CD4-positive, alpha-beta T cell (primary cell): ENCODE measurements at places on chromosomes 3 and 15. TPM values are rescaled to one million over a fixed set of nuclear protein-coding genes. Genes with fewer than 3 reads are reported as not detected.

DNA sequence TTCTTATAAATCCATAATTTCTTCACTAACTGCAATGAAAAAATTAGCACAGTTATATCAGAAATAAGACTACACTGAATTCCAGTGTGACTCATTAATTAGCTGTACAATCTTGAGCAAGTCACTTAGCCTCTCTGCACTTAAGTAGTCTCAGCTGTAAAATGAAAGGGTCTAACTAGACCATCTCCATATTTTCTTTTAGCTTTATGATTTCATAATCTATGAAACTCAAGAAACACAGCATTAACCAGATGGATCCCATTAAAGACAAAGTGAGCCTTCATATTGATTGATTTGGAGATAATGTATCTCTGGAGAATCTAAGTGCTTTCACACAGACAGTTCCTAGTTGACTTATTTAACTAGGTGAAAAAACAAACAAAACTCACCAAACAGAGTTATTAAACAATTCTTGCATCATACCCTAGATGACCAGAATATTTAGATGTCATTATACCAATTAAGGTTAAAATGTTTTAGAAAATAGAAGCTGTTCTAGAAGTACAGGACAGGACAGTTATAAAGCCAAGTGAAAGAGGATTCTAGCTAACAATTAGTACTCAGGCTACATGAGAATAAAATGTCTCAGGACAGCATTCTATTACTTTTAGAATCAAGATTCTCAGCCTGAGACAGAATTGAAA lies 11.2 kb downstream of the CSNK1G1 start:
- DNase-seq, result no peak
- no peaks in the 10 kb centered on the region for H3K4me1 ChIP-seq
- H3K36me3 ChIP-seq, result peaks cover 20% of the 10 kb centered on the region
- no peak overlapping the region for H3K27ac ChIP-seq
- H3K27me3 ChIP-seq, result no peaks in the 10 kb centered on the region
- no peak overlapping the region for H3K4me3 ChIP-seq

The SECISBP2L gene
- 56.0 TPM for total RNA-seq

DNA sequence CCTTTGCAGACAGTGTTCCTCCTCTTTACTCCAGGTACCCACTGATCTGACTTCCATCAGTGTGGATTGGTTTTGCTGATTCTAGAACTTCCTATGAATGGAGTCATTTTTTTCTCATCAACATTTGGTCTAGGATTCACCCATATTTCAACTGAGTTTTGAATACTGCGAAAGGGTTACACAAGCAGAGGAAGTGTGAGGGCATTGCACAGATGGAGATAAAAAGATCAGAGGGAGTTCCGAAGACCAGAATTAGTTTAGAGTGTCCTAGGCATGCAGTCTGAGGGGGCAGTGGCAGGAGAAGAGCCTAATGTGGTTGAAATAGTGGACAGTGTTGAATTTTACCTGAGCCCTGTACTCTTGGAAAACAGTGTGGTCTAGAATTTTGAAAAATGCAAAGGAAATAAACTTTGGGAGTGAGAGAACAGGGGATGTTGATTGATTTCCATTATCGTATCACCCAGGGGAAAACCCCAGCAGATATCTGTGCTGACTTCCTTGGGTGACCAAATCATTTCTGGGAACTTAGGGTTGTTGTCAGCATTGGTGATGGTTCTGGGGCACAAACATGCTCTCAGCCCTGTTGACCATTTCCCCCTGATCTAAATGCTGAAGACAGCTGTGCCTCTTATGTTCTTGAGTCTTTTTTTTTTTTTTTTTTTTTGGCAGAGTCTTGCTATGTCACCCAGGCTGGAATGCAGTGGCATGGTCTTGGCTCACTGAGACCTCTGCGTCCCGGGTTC lies 327.4 kb upstream of the LRRFIP2 start:
- no peaks in the 10 kb centered on the region for H3K4me1 ChIP-seq
- H3K36me3 ChIP-seq, result no peaks in the 10 kb centered on the region
- peaks cover 4% of the 10 kb centered on the region for H3K27me3 ChIP-seq
- no peak overlapping the region for H3K4me3 ChIP-seq
- no peak for DNase-seq

The PDE8A gene
- total RNA-seq, result 29.8 TPM

The ACOX2 gene
- total RNA-seq, result not detected

DNA sequence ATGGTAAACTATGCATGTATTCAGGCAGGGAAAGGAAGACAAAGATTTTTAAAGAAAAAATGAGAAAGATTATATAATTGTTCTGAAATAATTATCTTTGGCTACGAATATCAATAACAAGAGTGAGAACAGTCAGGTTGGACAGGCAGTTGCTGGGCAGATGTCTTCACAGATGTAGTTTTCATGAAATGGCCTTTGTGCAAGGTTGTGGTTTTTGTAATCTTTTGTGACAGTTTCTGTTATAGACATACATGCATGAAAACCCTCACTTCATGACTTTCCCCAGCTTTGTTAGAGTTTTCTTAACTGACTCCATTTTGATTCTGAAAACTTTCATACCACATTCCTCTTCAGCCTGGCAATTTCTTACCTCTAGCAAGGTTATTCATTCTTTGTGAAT lies 34.9 kb upstream of the SLC25A36 start:
- H3K36me3 ChIP-seq, result no peaks in the 10 kb centered on the region
- H3K27ac ChIP-seq, result no peak overlapping the region
- DNase-seq, result no peak
- H3K4me1 ChIP-seq, result no peaks in the 10 kb centered on the region

The ZWILCH gene
- 6.8 TPM for total RNA-seq
